GM12865 (cell line): ENCODE measurements at places on chromosomes 11 and 22.

DNA sequence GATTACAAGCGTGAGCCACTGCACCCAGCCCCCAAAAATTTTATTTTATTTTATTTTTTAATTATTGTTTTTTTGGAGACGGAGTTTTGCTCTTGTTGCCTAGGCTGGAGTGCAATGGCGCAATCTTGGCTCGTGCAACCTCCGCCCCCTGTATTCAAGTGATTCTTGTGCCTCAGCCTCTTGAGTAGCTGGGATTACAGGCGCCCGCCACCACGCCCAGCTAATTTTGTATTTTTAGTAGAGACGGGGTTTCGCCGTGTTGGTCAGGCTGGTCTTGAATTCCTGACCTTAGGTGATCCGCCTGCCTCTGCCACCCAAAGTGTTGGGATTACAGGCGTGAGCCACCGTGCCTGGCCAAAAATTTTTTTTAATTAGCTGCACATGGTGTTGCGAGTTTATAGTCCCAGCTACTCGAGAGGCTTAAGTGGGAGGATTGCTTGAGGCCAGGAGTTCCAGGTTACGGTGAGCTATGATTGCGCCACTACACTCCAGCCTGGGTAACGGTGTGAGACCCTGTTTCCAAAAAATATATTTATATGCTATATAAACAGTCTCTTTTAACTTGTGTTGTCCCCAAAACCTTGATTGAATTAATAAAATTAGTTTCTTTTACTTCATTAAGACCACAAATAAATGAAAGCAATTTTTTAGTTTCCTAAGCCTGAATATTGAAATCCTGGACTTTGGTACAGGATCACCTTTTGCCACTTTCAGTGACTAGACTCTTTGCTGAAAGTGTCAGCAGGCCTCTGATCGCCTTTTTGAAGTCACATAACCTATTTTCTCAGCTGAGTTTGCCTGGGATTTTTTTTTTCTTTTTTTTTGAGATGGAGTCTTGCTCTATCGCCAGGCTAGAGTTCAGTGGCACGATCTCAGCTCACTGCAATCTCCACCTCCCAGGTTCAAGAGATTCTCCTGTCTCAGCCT is 16.2 kb downstream of the ATG13 start:
- DNase-seq: no peak

- no peak for DNase-seq
Observed at GRCh38 chr11:30758518-30758917, 172.4 kb upstream of the MPPED2 start.

- no peak for DNase-seq
Observed at GRCh38 chr11:114228435-114229411, 67.5 kb upstream of the NNMT start.

DNA sequence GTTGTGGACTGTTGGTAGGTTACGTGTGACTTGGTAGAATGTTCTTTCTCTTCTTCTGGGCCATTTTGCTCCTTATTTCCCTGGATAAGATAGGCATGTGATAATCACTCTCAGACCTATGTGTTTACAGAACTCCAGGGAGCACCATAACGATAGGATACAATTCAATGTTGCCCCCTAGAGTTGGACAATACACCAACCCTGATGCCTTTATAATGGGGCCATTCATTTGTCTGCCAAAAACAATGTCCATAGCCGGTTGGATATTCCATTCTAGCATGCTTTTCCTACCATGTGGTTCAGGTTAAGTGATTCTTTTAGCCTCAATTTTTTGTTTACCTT is 60.5 kb downstream of the APIP start:
- DNase-seq: no peak

DNA sequence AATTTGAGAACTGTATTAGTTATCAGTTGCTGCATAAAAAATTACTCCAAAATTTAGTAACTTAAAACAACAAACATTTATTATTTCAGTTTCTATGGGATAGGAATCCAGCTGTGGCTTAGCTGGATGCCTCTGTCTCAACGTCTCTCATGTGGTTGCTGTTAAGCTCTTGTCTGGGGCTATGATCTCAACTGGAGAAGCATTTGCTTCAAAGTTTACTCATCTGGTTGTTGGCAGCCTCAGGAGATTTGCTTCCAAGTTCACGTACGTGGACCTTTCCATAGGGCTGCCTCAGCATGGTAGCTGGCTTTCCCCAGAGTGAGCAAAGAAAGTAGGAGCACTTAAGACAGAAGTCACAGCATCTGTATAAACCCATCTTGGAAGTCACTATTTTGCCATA is 144.9 kb upstream of the SESN3 start:
- no peak for DNase-seq

GRCh38 chr11:115054570-115055538 is 376.5 kb downstream of the NXPE2 start:
- no peak for DNase-seq

- DNase-seq: no peak
Observed at GRCh38 chr11:15489281-15489680, 374.6 kb downstream of the INSC start.

GRCh38 chr11:2394818-2395105 is 5.8 kb upstream of the TSSC4 start:
- DNase-seq: no peak

DNA sequence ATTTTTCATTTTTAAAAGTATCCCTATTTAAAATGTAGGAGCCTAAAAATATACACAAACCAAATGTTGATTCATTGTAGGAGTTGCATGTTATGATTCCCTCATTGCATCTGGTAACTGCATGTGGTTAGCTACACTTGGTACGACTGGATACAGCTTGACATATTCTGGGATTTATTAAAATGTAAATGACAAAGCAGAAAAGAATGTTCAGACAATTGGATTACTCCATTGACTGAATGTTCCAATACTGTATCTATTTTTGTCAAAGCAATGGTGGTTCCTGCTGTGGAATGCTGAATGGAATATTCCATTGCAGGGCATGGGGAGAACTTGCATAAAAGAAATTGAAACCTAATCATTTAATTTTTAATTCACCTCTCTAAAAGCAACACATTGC is 30.8 kb downstream of the BLID start:
- no peak for DNase-seq

- DNase-seq: no peak
Observed at GRCh38 chr11:31656051-31656450, 146.5 kb downstream of the ELP4 start.

- DNase-seq: no peak
Observed at GRCh38 chr22:20590477-20591294, 83.3 kb downstream of the MED15 start.

DNA sequence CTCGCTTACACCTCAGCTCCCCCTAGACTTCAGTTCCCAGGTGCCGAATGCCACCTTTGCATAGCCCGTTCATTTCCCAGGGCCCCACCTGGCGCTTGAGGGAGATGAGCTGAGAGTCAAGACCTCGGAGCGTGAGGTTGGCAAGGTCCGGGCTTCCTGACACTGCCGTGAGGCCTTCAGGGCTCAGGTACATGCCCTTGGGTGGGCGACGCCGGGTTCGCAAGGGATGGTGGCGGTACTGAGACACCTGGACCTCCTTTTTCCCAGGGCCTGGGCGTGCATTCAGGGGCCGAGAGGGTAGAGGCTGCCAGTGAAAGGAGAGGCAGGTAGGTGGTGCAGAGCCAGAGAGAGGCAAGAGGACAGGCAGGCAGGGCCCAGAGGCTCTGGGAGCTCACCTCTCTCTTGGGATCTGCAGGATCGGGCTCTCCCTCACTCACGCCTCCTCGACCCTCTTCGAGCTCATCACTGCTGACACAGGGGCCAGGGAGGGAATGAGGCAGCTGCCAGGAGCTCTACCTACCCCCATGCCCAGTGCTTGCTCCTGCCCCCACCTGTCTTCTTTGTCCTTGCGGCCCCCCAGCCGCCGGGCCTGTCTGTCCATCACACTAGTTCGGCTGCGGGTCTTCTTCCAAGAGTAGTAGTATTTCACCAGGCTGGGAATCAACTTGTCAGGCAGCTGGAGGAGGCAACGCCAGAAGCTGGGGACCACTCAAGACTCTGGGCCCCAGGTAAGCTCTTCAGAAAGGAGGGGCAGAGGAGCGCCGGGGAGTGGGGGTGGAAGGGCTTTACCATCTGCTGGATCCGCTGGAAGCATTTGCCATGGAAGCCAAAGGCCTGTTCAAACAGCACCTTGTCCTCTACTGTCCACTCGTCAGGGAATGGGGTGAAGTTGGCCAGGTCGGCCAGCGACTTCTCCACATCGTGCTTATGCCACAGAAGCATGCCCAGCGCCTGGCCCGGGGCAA is 2.8 kb downstream of the RCOR2 start:
- no peak for DNase-seq

GRCh38 chr11:46326813-46327416 is 20.3 kb upstream of the DGKZ start:
- no peak for DNase-seq

DNA sequence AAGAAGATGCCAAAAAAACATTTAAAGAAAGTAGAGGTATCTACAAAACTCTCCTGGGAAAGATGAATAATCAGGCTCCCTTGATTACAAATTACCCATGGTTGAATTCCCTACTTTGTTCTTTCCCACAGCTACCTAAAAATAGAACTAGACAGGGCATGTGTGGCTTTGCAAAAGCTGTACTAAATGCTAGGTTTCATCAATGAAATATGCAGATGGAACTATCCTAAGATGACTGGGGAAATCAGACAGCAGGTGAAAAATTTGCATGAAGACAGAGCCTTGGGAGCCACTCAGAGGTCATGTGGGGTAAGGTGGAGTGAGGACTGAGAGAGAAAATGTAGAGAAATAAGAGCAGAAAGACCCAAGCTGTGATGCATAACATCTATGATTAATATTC is 14.7 kb downstream of the LAYN start:
- no peak for DNase-seq

GRCh38 chr11:34068111-34068510 is 16.6 kb downstream of the CAPRIN1 start:
- DNase-seq: no peak

GRCh38 chr11:107648242-107648641 is 57.3 kb downstream of the ELMOD1 start:
- no peak for DNase-seq
